ENCODE measurements at places on chromosomes 13 and 19. TPM values are rescaled to one million over a fixed set of nuclear protein-coding genes. Genes with fewer than 3 reads are reported as not detected.

DNA sequence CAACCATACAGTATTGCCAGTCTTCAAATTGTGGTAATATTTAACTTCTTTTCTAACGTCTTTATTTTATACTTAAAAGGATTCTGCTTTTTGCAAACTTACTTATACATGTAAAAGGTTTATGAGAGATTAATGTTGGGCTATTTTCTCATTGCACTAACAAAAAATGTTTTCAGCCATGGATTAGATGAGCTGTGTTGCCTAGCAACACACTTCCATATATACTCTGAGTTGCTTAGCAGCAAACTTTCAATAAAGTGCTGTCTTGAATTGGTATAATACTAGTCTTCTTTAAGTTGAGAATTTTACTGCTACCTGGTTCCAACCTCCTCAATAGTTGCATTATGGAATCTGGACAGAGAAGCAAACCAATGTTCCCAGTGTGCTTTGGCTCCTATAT, 777.4 kb upstream of the PCDH9 start:
- no peak for DNase-seq

The PNMA8B gene
- total RNA-seq, result 4.8 TPM

DNA sequence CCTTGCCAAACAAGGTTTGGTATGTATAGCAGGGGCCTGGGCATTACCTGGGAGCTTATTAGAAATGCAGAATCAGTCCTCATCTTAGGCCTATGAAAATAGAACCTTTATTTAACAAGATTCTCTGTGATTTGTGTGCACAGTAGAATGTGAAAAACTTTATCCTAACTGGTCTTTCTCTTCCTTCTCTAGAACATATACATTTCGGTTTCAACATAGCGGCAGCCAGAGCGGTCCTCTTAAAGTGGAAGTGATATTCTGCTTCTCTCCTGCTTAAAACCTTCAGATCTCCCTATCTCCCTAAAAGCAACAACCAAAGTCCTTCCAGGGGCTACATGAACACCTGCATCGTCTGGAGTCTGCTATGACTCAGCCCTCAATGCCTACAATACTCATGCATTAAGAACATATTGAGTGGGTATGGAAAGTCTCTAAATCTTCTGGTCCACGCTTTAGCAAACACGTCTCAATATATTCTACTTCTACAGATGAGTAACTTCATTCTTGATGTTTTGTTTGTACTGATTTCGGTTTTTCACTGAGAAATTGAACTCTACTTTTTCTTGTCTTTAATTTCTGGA, 84.5 kb downstream of the SPRY2 start:
- no peak for DNase-seq

DNA sequence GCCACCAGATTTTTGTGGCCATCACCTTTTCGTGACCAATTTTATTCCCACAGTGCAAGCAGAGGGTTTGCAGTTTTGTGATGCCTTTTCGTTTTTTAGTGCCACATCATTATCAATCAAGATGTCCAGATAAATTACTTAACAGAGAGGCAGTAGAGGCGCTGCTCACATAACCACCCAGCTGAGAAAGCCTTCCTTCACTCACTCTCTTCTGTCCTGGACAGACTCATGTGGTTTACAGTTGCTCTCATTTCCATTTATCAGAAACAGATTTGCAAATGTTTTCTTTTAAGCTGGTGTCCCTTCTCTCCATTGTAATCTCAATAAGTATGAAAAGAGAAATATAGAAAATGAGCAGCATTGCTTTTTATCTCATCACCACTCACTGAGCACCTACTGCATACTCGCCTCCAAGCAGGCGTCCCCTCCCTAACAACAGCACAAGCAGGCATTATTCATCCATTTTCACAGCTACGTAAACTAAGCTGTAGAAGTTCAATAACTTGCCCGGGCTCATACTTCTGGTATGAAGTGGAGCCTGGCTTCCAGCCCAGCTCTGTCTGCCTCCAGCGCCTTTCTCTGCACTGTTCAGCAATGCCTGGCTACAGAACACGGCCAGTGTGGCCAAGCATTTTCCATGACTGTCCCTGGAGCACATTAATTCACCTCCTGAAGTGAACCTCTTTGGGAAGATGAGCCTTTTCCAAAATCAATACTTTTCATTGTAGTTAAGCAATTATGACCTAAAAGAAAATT, 34.6 kb upstream of the KATNAL1 start:
- DNase-seq, result peak; percentile 92

DNA sequence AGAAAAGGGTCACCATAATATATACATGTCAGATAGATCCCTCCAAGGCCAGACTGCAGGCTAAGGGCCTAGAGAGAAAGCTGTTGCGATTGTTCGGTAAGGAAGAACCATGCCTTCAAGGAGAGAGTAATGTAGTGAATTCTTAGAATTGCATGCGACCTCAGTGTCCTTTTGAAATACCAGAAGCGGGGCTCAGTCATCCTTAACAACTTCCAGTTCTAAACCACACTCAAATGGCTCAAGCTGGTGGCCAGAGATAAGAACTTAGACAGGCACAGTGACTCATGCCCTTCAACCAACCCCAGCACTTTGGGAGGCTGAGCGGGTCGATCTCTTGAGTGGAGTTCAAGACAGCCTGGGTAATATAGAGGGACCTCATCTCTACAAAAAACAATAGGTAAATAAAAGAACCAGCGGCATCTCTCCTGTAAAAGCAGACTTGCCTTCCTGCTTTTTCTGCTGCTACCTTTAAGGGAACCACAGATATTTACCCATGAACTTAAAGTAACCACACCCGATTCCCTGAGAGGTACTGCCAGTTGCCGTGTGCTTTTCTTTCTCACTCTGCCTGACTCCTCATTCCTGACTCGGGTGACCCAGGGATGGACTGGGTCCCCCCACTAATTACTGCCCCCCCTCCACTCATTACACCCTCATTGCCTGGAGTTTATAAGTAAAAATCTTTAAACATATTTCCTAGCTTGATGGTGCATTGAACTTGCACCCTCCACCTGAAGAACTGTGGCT, 15.4 kb upstream of the SIGLEC6 start:
- no peak for DNase-seq

The ELSPBP1 gene
- not detected for total RNA-seq

DNA sequence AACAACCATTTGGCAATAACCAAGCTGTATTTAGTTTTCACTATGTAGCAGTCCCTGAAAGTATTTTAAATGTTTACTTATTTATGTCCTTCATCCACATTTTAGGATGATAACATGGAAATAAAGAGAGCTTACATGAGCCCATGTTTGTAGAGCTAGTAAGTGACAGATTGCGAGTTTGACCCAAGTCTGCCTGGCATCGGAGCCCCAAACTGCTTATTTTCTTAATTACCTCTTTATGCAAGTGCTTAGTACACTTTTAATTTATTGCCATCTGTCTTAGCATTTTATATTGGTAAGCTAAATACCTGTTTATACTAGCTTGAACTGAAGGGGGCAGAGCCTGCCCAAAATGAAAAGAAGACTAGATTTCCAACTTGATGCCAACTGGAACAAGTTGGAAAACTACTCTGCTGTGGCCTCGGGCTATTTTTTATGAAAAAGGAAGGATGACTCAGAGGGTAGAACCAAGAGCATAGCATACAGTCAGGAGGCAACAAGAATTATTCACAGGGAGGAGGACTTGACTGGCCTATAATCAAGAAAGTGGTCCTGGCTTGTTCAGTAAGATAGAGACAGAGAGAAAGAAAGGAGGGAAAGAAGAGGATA, 150.2 kb downstream of the NDFIP2 start:
- no peak for DNase-seq

The KLF12 gene
- total RNA-seq, result 17.6 TPM

DNA sequence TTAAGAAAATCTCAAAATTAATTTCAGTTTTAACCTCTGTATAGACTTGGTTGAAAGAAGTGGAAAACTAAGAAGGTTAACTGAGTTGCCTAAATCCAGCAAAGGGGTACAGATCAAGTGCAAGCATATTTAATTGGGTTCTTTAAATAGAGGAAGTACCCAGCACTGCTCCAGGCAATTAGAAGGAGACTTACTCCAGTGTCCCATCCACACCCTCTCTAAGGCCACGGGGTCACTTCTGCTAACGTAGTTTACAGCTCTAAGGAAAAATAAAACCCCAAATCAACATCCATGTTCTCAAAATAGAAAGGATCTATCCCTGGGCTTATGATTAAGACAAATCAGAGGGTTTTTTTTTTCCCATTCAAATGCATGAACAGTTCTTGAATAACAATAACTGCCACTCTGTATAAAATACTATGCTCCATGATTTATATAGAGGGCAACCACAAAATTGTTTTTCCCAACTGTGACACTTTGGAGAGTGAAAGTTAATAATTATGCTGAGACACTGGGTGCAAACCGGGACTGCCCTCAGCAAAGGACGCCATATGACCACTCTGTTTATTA, 4.6 kb downstream of the FRY start:
- no peak for DNase-seq

DNA sequence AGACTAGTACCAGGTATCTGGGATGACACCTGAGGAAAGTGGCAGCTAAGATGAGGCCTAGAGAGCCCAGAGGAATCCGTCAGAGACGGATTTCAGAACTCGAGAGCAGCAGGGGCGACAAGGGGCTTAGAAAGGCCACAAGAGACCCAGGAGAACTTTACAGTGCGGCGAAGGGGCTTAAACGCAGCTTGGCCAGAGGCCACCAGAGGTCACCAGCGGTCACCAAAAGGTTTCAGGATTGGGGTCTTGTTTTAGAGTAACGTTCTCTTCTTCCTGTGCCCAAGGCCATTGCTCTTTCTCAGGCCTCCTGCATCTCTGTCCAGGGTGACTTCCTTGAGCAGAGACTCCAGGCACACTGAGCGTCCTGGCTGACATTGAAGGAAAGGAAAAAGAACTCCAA, 2.2 kb downstream of the ZSCAN22 start:
- no peak for DNase-seq

- no peak for DNase-seq
Measured at GRCh38 chr13:77412116-77412635, 85.3 kb upstream of the MYCBP2 start.

The GPR4 gene
- 0.20 TPM for total RNA-seq

GRCh38 chr13:33489563-33489962, 204.0 kb upstream of the STARD13 start:
- no peak for DNase-seq

- DNase-seq, result no peak
Measured at GRCh38 chr19:44869733-44870470, 21.2 kb upstream of the TOMM40 start.

The ZNF296 gene
- total RNA-seq, result 0.39 TPM

- peak; percentile 18 for DNase-seq
Measured at GRCh38 chr19:2923510-2923909, 21.3 kb downstream of the ZNF77 start.

- peak; percentile 47 for DNase-seq
Measured at GRCh38 chr13:19782049-19782726, 557 bp downstream of the PSPC1 start.

The SWSAP1 gene
- total RNA-seq, result 0.30 TPM

DNA sequence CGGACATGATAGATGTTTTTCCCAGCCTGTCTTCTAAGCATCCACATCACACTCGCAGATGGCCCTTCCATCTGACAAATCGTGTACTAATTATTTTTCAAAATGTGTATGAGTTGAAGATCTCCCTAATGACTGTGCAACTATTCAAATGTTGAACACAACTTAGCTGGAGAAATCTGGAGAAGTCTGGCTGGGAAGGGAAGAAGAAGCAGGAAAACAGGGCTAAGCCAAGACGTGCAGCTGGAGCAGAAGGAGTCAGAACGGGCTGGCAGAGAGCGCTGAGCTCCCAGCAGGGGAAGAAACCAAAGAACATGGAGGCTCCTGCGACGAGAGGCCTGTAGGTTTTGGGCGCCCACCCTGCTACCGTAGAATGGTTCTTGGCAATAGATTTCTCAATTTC, 13.2 kb upstream of the LATS2 start:
- DNase-seq, result peak; percentile 81

DNA sequence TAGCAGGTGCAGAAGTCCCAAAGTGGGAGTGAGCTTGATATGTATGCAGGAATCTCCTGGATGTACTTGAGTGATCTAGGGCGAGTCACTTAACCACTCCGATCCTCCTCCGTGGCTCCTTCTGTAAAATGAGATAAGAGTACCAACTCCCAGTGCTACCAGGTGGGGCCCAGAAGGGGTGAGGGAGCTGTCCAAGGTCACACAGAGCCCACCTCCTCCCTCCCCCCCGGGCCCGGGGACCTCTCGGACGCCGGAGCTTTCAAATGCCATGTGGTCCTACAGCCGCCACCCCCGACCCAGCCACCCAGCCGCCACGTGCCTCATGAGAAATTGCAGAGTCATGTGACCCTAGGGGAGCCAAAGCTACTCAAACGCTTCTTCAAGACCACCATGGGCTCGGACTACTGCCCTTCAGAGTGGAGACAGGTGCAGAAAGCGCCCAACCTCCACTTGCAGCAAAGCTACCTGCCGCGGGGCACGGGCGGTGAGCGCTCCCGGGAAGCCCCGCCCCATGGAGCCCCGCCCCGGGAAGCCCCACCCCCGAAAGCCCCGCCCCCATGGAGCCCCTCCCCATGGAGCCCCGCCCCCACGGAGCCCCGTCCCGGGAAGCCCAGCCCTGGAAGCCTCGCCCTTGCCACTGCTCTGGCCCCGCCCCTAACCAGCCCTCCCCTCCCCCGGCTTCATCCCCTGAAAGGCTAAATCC, 10.1 kb upstream of the ZNF358 start:
- DNase-seq, result no peak

- DNase-seq, result no peak
Measured at GRCh38 chr19:45793876-45794275, 1.2 kb upstream of the DMWD start.

The SYNE4 gene
- not detected for total RNA-seq

GRCh38 chr13:38366954-38367645, 17.4 kb downstream of the UFM1 start:
- no peak for DNase-seq

- DNase-seq, result no peak
Measured at GRCh38 chr13:75838366-75839005, 202.4 kb downstream of the LMO7 start.

DNA sequence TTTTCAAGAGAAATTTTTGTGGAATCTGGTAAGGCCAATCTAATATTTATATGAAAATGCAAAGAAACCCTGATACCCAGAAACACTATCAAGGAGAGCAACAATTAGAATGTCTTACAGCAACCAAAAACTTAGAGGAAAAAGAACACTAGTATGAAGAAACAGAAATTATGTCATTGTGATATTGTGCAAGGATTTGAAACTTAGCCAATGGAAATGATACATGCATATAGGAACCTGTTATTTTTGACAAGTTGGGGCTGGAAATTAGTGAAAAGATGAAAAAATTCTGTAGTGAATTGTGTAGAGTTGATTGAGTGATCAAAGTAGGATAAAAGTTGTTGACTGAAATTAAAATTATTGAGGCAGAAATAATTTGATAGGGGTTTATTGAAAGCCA, 792.6 kb upstream of the SLITRK6 start:
- no peak for DNase-seq

GRCh38 chr13:65368832-65369231, 1861.3 kb downstream of the PCDH9 start:
- no peak for DNase-seq

- no peak for DNase-seq
Measured at GRCh38 chr19:29953352-29954247, 11.6 kb downstream of the URI1 start.

GRCh38 chr13:20185366-20186056, 7.2 kb downstream of the GJB2 start:
- no peak for DNase-seq

- DNase-seq, result peak; percentile 56
Measured at GRCh38 chr13:32969516-32969941, 46.7 kb upstream of the KL start.
